ENCODE measurements at places on chromosomes 1 and 21.
A peak's percentile ranks its signal among the peaks of the same experiment; 100 is the strongest.

GRCh38 chr1:228082918-228083870 is 686 bp downstream of the ARF1 start:
- DNase-seq, result peak; percentile 40

- DNase-seq, result no peak
Observed at GRCh38 chr1:179366093-179366800, 476 bp downstream of the AXDND1 start.

DNA sequence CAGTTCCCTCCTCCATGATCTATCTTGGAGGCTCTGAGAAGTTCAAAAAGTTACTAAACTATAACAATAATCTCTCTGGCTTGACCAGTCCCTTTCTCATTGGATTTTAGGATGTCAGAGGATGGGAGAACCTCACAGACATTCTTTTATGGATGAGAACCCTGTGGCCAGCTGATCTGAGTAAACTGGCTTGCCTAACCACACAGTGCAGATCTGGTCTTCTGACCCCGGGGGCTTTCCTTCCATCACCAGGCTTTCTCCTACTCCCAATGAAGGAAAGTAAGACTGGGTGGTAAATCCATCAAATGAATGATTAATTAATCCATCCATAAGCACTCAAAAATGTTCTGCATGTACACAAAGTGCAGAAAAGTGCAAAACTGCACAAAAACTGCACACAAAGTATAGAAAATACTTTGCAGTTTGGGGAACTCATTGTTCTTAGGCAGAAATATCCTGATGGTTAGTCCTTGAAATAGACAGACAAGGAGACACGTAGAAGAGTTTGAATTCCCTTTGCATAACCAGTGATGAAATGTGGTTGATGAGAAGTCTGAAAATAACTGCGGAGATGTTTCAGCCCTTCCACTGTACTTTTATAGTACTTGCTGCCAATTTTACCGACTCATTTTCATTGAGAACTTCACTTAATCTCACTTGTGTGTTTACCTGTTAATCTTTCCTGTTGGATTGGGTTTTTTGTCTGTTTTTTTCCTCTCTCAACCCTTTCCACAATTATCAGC is 2.5 kb upstream of the F3 start:
- no peak for DNase-seq

- DNase-seq, result no peak
Observed at GRCh38 chr1:164823486-164824279, 264.7 kb downstream of the PBX1 start.

GRCh38 chr1:243819438-243819839 is 30.6 kb downstream of the AKT3 start:
- no peak for DNase-seq
